CD8-positive, alpha-beta memory T cell (primary cell): ENCODE measurements at places on chromosomes 7 and 10. TPM values are rescaled to one million over a fixed set of nuclear protein-coding genes. Genes with fewer than 3 reads are reported as not detected.

Gene GIMAP6
- polyA plus RNA-seq, result 199 TPM

Gene RASSF4
- polyA plus RNA-seq, result 0.85 TPM

Gene FAM131B
- polyA plus RNA-seq, result 1.6 TPM

Gene FAM241B
- 11.8 TPM for polyA plus RNA-seq

Gene TPST1
- polyA plus RNA-seq, result 2.7 TPM

Gene INHBA
- not detected for polyA plus RNA-seq

Gene GSTK1
- polyA plus RNA-seq, result 532 TPM

Gene ZNF3
- 29.8 TPM for polyA plus RNA-seq

Gene KIF20B
- polyA plus RNA-seq, result 23.8 TPM

Gene SPDYE6
- 0.89 TPM for polyA plus RNA-seq

Gene IFIT1B
- polyA plus RNA-seq, result 0.14 TPM

Gene RSBN1L
- 9.6 TPM for polyA plus RNA-seq

Gene TMEM140
- 34.4 TPM for polyA plus RNA-seq

Gene PLEKHS1
- not detected for polyA plus RNA-seq

Gene ACTL6B
- not detected for polyA plus RNA-seq

Gene LMOD2
- not detected for polyA plus RNA-seq

Gene KDM7A
- polyA plus RNA-seq, result 3.5 TPM

Gene ZNF735
- not detected for polyA plus RNA-seq

Gene PRRT4
- 0.09 TPM for polyA plus RNA-seq

Gene STN1
- polyA plus RNA-seq, result 101 TPM

Gene CTAGE4
- 0.15 TPM for polyA plus RNA-seq

Gene SPDYE8
- polyA plus RNA-seq, result 0.16 TPM

Gene C7orf33
- not detected for polyA plus RNA-seq

Gene WDFY4
- not detected for polyA plus RNA-seq

Gene PHKG1
- polyA plus RNA-seq, result 0.95 TPM

Gene NSUN5
- polyA plus RNA-seq, result 42.5 TPM

Gene VWDE
- polyA plus RNA-seq, result 0.25 TPM

Gene ZC3HAV1L
- polyA plus RNA-seq, result 1.1 TPM

Gene GPR26
- polyA plus RNA-seq, result not detected

Gene OR13A1
- polyA plus RNA-seq, result 0.29 TPM

Gene OR2A12
- polyA plus RNA-seq, result not detected

Gene AKR1C8
- polyA plus RNA-seq, result not detected

Gene PNLIPRP3
- polyA plus RNA-seq, result not detected
